ENCODE measurements at places on chromosomes 3 and 15.

DNA sequence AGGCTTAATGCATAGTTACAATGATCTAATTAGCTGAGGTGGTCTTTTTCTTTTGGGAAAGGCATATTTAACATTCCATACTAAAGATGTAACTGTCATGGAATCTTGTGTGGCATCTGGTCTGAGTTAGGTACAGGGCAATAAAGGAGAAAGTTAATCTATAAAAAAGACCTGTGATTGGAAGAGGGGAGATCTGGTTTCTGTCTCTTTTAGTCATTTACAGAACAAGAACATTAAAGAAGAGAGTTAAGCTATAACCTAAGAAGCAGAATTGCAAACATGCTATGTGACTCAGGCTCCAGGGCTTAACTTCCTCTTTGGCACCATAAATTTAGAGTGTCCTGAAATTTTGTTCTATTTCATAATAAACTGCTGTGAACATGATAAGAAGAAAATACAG lies 47.2 kb upstream of the MME start:
- DNase-seq = no peak

DNA sequence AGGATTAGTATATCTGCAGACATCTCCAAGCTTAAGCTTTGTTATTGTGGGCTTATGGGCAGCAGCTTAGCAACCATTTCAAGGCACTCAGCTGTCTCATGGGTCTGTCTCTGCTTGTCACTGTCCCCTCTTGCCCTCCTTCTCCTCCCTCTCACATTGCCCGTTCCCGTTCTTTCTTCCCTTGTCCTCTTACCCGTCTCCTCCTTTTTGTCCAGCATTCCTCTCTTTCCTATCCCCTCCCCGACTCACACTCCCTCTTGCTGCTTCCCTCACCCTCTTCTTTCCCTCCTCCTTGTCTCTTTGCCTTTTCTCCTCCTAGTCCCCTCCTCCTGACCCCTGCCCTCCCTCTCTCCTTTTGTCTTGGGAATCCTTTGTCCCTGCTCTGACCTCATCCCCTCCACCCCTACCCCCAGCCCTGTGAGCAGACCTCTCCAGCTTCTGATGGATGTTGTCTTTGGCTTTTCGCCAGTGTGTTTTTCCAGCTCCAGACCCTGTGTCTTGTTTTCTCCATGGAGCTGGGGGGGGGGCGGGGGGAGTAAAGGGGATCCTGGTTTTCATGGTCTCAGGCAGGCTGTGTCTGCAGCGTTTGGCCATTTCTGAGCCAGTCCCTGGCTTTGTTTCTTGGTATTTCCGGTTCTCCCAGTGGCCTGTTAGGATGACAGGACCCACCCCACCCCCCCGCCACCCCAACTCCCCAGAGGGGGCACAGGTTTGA lies 47.9 kb upstream of the TRAK1 start:
- no peak for DNase-seq

DNA sequence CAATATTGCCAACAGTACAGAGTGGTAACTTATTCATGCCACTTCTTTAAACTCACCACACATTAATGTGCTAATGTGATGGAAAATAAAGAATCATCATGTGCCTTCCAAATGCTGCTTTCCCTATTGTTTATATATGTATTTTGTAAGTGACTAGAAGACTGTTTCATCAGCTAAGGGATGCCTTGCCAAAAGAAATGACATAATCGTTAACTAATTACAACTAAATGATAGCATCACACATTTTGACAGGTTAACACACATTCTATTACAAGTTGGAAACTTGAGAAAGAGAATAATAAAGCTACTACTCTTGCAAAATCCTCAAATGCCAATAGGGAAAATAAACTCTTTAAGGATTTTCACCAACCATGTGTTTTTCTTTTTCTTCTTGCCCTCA lies 329.9 kb upstream of the AGTR1 start:
- no peak for DNase-seq

GRCh38 chr15:23370578-23370977 lies 16.0 kb downstream of the GOLGA8S start:
- DNase-seq = no peak

GRCh38 chr3:175410251-175410650 lies 551.1 kb downstream of the NAALADL2 start:
- DNase-seq = no peak

DNA sequence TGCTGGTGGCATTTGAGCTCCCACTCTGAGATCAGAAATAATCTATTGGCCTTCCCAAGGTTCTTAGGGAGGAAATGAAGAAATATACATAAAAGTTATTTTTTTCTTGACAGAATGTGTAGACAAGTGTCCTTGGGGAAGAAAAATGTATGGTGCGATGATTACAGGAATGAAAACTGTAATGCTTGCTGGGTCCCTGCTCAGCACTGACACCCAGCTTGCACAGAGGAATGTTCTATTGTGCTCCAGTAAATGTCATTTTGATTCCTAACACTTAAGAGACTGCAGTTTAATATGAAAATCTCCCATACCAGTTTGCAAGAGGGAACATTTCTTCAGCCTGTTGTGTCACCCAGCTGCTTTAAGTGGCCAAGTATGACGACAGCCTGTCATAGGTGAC lies 271.3 kb upstream of the TPM1 start:
- no peak for DNase-seq

- no peak for DNase-seq
These were observed 36.2 kb upstream of the COL8A1 start for GRCh38 chr3:99602183-99602582.

GRCh38 chr15:58495891-58496408 lies 64.2 kb downstream of the LIPC start:
- no peak for DNase-seq

DNA sequence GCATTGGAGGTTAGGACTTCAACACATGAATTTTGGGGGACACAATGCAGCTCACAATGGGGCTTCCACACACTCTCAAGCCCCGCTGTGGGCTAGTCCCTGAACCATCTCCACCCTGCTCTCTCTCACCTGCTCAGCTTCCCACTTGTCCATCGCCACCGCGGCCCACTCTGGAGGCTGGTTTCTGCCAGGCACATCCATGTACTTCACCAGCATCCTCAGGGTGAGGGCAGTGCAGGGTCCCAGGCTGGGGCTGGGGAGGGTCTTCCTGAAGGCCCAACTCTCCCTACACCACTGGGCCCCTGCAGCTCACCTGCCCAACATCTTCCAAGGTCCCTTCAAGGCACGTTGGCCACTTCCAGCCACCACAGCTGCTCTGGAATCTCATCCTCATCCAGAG lies 46.4 kb downstream of the KLF15 start:
- DNase-seq = no peak

GRCh38 chr3:4977001-4977852 lies 2.0 kb upstream of the BHLHE40 start:
- peak; percentile 27 for DNase-seq
